ENCODE measurements at places on chromosomes 4 and X. TPM values are rescaled to one million over a fixed set of nuclear protein-coding genes. Genes with fewer than 3 reads are reported as not detected.

- no peak overlapping the region for H3K27ac ChIP-seq
- no peaks in the 10 kb centered on the region for H3K27me3 ChIP-seq
- H3K4me1 ChIP-seq, result no peaks in the 10 kb centered on the region
- no peak for DNase-seq
- no peaks in the 10 kb centered on the region for H3K36me3 ChIP-seq
Observed at GRCh38 chr4:23720556-23720955, 169.3 kb downstream of the PPARGC1A start.

DNA sequence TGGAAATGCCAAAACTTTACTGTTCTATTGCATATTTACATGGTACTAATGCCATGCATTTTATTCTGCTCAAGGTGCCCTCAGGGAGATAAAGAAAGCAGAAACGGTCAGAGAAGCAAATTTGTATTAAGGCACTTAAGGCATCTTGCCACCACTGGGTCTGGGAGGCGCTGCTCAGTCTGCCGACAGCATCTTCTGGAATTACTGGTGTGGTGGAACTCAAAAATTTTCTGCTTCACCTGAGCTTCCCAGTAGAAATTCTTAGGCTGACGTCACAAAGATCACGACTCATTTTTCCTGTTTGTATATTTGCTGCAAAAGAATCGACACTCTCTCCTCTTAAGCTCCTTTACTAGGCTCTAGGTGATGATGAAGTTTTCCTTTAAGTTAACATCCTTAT is 3.0 kb downstream of the RASSF6 start:
- H3K36me3 ChIP-seq, result no peaks in the 10 kb centered on the region
- H3K4me3 ChIP-seq, result no peak overlapping the region
- peaks cover 7% of the 10 kb centered on the region for H3K27me3 ChIP-seq
- H3K4me1 ChIP-seq, result no peaks in the 10 kb centered on the region
- no peak for DNase-seq

- no peaks in the 10 kb centered on the region for H3K27me3 ChIP-seq
- no peaks in the 10 kb centered on the region for H3K36me3 ChIP-seq
- peak overlapping the region; percentile 63 for H3K27ac ChIP-seq
- H3K4me3 ChIP-seq, result peak overlapping the region; percentile 69
Observed at GRCh38 chrX:24465532-24465865, 413 bp downstream of the PDK3 start.

The MAGEA12 gene
- not detected for total RNA-seq

DNA sequence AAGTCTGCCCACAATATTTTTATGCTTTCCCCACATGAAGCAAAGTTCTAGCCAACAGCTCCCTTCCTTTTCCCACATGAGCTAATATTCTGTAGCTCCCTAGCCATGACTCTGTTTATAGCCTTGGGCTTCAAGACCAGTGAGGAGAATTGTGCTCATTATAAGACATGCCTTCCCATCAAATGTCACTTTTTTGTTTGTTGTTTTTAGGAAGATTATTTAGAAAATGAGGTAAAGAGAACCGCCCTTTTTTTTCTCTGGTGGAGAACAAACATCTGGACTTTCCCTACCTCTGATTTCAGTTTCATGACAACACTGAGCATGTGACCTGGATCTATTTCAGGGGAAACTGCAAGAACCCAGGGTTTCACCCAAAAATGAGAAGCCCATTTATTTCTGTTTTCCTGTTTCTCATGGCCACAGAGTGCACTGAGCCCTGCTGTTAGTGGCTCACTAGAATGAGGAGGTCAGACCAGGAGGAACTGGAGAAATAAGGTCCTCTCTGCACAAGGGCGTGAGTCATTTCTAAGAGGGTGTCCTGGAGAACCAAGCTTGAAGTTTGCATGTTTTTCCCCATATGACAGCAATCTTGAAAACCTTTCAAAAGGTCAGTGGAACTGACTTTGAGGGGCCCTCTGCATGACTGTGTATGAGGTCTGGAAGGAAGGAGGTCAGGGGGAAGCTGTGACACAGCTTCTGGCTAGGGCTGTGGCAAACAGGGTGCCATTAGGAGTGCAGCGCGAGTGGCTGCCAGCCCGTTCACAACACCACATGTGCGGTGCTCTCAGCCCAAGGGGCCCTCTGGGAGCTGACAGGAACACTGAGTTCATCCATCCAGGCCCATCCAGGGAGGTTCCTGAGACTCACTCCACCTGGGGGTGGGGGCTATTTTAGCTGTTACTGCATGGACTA is 55.2 kb downstream of the CHST7 start:
- peak overlapping the region; percentile 63 for H3K27ac ChIP-seq
- no peaks in the 10 kb centered on the region for H3K36me3 ChIP-seq
- no peaks in the 10 kb centered on the region for H3K27me3 ChIP-seq
- H3K4me1 ChIP-seq, result peaks cover 33% of the 10 kb centered on the region

Measured in heart left ventricle (tissue), 16 donors.